Activated effector memory CD4-positive, alpha-beta T cell treated with anti-CD3 and anti-CD28 coated beads, Interleukin-2, amount 50 U/mL, for 16 hours (primary cell): ENCODE measurements at places on chromosomes 1 and 21.
A peak's percentile ranks its signal among the peaks of the same experiment; 100 is the strongest.

- DNase-seq, result no peak
These were observed 12.7 kb downstream of the HNRNPU start for GRCh38 chr1:244851546-244852231.

GRCh38 chr1:20325407-20325843 lies 34.8 kb downstream of the VWA5B1 start:
- peak; percentile 8 for DNase-seq

DNA sequence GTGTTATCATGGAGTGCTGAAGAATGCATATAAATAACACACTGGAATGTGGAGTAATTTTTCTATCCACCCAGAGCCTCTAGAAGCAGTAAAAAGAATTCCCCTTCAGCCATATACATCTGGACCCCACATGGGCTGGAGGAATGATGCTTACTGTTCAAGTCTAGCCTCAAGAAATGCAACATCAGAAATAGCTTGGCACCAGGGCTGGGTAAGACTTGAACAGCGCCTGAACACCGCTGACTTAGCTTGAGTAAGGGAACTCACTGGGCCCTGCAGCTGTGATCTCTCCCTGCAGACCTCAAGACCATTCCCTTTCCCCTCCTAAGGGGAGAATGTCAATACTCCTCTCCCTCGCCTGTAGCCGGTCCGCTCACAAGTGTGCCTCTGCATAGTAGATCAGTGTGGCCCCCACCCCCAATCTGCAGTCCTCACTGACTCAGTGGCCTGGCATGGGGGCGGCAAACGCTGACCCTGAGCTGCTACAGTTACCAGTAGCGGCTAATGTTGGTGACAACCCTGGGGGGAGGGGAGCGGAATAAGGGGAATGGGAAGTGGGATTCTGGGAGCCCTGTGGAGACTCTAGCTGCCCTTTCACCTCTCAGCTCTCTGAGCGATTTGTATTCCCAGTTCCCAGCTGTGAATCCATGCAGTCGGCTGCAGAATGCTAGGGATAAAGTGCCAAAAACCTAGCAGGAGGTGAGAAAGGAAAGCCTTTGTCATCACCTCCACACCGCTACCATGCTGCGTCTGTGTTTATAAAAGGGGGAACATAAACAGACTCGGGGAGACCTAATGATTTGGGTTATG lies 483.9 kb downstream of the DISC1 start:
- no peak for DNase-seq

GRCh38 chr1:114299331-114299975 lies 145.8 kb upstream of the SYT6 start:
- DNase-seq, result no peak

DNA sequence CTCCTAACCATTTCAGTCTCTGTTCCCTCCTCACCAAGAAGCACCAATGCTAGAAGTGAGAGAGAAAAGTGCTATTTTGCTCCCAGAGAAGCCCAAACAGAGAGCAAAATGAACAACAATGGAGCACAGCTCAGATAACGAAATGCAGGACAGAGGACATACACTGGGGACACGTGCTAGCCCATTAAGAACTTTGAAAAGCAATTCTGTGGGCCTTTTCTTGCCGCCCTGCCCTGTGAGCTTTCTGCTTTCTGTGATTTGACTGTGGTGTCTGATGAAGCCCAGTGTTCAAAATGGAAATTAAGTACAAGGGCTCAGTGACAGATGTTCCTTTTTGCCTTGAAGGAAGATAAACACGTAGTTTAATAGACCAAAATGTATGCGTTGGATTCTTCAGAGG lies 130.8 kb downstream of the S1PR1 start:
- no peak for DNase-seq

- DNase-seq, result no peak
These were observed 5.9 kb upstream of the EFNA3 start for GRCh38 chr1:155072531-155073289.

- no peak for DNase-seq
These were observed 1.6 kb downstream of the PIGR start for GRCh38 chr1:206944703-206945102.

DNA sequence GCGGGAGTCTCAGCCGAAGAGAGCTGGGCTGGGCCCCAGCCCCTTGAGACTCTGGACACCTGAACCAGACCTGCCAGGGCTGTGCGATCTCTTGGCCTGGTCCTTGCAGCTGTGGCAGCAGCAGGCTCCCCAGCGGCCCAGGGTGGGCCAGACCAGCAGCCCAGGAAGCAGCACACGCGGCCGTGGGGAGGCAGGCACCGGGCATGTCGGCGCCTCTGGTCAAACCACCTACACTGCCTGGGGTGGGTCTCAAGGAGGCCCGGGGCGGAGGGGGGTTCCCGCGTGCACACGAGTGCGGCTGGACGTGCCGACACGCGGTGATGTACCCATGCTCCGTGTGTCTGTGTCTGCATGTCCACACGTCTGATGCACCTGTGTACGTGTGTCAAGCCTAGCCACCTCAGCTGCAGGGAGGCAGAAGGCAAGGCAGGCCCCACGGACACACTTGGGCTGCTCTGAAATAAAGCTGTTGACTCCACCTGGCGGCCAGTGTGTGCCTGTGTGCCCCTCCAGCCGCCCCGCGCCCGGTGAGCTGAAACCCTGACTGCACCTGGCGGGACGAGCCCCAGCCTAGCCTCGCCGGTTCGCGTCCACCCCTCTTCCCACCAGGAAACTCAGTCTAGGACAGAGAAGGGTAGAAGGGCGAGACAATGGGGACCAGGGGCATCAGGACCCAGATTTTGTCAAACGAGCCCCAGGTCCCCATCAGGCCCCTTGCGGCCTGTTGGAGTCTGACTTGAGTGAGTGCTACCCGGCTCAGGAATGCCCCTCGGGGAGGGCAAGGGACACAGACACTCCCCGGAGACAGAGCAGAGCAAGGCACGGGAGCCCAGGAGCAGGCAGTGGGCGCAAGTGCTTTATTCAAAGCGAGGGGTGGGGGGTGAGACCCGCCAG lies 11.6 kb downstream of the SCNN1D start:
- peak; percentile 87 for DNase-seq

DNA sequence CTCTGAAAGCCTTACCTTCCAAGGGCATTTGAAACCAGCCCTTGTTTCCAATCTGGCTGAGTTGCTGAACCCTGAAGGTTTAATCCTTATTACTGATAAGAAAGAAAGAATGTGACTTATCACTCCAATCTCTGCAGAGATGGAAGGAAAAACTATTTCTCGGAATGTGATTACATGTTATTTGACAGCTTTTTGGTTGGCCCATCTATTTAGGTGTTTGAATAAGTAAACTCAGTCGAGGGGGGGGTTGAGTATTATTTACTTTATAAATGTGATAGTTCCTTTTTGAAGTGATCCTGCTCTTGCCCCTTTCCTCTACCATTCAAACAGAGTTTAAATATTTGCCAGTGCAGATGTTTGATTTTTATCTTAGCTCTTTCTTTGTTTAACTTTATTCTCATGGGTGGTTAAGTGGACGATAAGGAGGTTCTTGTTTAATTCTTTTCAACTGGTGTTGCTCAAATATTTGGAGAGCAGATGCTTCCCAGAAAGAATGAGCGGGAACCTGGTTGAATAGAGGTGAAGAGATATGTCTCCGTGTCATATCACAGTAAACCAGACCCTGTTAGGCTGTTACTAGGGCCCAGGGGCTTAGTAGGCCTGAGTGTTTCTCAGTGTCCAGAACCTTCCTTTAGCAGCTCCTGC lies 126.1 kb downstream of the CACHD1 start:
- DNase-seq, result no peak

DNA sequence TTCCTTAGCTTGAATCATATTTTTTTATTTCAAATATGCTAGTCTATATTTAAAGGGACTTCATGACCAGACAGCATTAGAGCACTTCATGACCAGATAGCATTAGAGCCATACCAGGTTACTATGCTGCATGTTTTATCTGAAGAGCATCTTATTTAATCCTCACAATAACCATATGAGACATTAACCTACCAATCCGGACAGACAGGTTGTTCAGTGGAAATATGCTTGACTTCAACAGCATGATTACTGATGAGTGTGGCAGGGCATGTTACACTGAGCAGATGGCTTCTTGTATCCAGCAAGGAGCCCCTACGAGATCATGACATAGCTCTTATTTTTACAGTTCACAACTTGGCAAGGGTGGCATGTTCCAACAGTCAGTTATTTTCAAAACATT lies 85.0 kb upstream of the KCTD3 start:
- no peak for DNase-seq

DNA sequence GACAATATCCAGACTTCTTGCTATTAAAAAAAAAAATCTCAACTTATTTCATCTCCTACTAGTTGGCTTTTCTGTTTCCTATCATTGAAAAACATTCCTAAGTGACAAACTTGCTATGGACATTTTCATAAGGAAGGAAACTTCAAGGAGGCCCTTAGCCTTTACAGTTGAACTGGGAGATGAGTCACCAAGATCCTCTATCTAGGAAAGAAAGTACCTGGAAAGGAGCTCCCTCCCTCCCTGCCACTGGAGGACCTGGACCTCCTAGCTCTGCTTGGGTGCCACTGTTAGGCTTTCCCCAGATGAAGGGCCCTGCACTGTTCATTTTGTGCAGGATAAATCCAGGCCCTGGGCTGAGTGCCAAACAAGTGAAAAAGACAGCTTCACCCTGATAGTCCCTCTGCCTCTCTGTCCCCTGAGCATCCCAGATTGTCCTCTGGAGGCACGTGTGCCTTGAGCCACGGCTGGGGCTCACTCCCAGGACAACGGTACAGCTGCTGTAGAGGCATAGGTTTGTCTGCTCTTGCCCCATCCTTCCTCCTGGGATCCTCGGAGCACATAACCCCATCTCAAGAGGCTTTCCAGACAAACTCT lies 40.2 kb upstream of the SOX13 start:
- no peak for DNase-seq

GRCh38 chr1:61496501-61496900 lies 228.4 kb downstream of the TM2D1 start:
- DNase-seq, result no peak

- no peak for DNase-seq
These were observed 183.6 kb upstream of the UBE2U start for GRCh38 chr1:64019818-64020217.

- DNase-seq, result no peak
These were observed 70.0 kb downstream of the PLD5 start for GRCh38 chr1:242454262-242455051.

DNA sequence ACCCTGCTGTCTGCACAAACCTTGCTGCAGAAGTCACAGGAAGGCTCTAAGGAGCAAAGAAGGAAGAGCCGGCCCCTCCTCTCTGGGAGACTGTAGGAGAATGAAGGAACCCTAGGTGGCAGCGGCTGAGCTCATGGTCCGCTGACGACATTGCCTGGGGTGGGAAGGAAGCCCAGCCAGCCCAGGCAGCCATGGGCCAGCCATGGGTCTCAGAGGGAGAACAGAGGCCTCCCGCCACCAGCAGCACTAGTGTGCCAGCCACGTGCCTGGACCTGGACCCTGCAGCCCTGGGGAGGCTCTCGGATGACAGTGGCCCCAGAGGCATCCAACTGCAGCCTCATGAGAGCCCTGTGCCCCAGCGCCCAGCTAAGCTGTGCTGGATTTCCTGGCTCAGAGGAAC lies 49.2 kb upstream of the POFUT2 start:
- no peak for DNase-seq

DNA sequence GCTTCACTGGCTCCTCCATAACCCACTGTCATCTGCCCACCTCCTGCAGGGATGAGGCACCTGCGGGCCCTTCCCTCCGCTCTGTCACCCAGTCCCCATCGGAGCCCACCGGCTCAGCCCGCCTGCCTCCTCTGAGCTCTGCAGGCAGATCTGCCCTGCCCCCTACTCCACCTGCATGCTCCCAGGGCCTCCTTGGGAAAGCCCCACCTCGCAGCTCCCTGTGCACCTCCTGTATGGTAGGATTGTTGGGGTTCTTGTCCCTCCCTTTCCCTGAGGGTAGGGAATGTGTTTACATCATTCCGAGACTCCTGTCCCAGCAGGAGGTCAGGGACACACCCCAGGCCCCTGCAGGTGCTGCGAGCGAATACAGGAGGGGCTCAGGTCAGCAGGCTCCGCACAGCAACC lies 50.5 kb downstream of the SIK1 start:
- no peak for DNase-seq

DNA sequence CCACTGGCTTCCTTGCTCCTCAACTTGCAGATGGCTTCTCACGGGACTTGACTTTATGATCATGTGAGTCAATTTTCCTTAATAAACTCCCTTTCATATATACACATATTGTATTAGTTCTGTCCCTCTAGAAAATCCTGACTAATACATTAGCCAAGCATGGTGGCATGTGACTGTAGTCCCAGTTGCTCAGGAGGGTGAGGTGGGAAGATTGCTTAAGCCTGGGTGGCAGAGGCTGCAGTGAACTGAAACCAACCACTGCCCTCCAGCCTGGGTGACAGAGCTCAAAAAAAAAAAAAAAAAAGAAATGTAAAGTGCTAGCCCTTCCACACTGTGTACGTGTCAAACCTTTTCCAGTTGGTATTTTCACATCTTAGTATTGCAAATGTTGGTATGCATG lies 857.0 kb downstream of the LTN1 start:
- DNase-seq, result no peak

DNA sequence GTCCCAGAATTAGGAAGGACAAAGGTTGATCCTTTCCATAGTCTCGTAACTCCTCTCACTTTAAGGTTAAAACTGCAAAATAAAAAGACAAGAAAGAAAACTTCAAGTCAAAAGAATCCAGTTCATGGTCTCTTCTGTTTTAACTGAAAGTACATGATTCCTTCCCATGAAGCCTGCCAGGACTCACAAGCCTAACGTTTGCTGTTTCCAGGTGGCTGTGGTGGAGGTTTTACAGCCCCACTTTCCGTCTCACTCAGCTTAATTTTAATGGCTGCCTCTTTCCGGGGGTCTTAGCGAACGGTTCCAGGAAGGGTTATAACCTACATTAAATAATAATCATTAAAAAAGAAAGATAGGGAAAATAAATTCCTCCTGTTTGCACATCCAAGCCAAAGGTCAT lies 136.8 kb upstream of the SPAG17 start:
- no peak for DNase-seq

- DNase-seq, result no peak
These were observed 133.0 kb upstream of the VAMP3 start for GRCh38 chr1:7638078-7638477.

DNA sequence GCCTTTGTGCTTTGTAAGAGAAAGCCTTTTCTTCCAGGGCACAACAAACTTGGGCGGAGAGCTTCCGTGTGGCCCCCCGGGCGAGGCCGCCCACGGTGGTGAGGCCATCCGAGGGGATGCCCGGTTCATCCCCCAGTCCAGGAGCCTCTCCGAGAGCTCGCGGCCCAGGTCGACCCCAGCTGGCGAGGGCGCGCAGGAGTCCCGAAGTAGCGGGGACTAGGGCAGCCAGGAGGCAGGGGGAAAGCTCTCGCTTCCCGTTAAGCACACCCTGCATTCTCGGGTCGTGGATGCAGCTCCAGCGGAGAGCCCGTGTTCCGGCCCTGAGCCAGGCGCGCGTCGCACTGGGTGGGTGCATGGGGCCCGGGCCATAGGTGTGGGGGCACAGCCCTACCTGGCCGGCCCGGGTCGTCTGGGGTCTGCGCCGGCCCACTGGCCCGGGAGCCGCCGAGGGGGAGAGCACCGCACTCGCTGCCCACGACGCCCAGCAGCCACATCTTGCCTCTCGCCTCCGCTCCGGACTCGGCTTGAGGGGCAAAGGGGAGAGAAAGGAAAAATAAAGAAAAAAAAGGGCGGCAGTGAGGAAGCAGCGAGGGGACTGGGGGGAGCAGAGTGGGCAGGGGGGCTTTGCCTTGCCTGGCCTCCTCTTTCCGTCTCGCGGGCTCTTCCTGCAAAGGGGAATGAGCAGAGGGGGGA lies 1.8 kb downstream of the RNF220 start:
- DNase-seq, result no peak

GRCh38 chr1:22428672-22429071 lies 23.0 kb upstream of the ZBTB40 start:
- DNase-seq, result no peak
